ENCODE measurements at places on chromosomes 5 and 9.

GRCh38 chr5:135975122-135975521 is 20.3 kb upstream of the LECT2 start:
- H3K4me1 ChIP-seq = peaks cover 26% of the 10 kb centered on the region
- no peak for DNase-seq
- H3K27ac ChIP-seq = no peak overlapping the region
- no peak overlapping the region for H3K4me3 ChIP-seq
- H3K27me3 ChIP-seq = no peaks in the 10 kb centered on the region
- no peaks in the 10 kb centered on the region for H3K36me3 ChIP-seq

DNA sequence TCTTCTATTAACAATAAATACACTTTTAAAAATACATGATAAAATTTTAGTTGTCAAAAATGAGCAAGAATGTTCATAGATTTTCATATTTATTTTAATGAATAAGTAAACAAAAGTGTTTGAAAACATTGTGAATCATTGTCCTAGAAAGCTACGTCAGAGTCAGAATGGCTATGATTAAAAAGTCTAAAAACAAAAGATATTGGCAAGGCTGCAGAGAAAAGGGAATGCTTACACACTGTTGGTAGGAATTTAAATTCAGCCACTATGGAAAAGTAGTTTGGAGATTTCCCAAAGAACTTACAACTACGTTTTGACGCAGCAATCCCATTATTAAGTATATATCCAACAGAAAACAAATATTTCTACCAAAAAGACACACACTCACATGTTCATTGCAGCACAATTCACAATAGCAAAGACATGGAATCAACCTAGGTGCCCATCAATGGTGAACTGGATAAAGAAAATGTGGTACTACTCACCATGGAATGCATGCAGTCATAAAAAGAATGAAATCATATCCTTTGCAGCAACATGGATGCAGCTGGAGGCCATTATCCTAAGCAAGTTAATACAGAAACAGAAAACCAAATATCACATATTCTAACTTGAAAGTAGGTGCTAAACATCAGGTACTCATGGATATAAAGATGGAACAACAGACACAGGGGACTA is 49.2 kb upstream of the FBXL17 start:
- DNase-seq = peak; percentile 49
- peak overlapping the region; percentile 58 for H3K27ac ChIP-seq
- H3K27me3 ChIP-seq = no peaks in the 10 kb centered on the region
- peaks cover 26% of the 10 kb centered on the region for H3K4me1 ChIP-seq
- peak overlapping the region; percentile 39 for H3K4me3 ChIP-seq

DNA sequence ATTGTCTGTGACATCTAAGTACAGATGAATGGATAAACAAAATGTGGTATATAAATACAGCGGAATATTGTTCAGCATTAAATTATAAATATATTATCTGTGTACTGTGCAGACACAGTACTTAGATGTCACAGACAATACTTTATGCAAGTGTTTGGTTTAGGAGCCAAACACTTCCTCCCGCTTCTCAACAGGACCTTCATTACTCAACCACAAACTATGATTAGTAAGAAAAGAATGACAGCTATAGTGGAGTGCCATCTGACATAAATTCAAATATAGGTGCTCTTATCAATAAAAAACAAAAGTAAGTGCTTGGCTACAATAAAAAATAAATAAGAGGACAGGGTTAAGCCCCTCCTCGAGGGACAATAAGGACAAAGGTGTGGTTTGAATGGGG is 38.9 kb upstream of the STX17 start:
- H3K4me3 ChIP-seq = no peak overlapping the region
- H3K27ac ChIP-seq = no peak overlapping the region
- no peaks in the 10 kb centered on the region for H3K36me3 ChIP-seq
- peaks cover 32% of the 10 kb centered on the region for H3K4me1 ChIP-seq
- no peaks in the 10 kb centered on the region for H3K27me3 ChIP-seq

- no peak overlapping the region for H3K27ac ChIP-seq
- H3K4me3 ChIP-seq = no peak overlapping the region
- H3K27me3 ChIP-seq = no peaks in the 10 kb centered on the region
- no peaks in the 10 kb centered on the region for H3K4me1 ChIP-seq
- peaks cover 47% of the 10 kb centered on the region for H3K36me3 ChIP-seq
Observed at GRCh38 chr9:130090915-130091314, 37.2 kb downstream of the GPR107 start.

DNA sequence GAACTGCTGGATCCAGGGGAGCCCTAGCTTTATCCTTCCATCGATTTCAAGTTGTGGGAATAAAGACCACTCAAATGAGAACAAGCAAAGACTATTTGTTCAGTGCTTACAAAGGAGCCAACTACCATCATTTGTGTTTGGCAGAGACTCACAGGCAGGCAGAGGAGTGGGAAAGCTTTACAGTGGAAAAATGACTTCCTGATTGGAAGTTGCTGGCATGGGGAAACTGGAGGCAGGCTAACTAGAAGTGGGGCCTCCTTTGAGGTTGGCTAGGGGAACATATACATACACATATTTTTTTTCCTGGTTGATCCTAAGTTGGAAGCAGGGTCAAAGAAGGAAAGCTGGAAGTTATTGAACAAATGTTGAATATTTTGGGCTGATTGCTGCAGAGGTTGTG is 121.7 kb downstream of the ACTBL2 start:
- H3K4me3 ChIP-seq = no peak overlapping the region
- DNase-seq = no peak
- no peak overlapping the region for H3K27ac ChIP-seq
- H3K4me1 ChIP-seq = peaks cover 19% of the 10 kb centered on the region

GRCh38 chr5:110112348-110112747 is 422.6 kb downstream of the MAN2A1 start:
- peaks cover 7% of the 10 kb centered on the region for H3K27me3 ChIP-seq
- no peak for DNase-seq
- H3K4me3 ChIP-seq = no peak overlapping the region
- H3K4me1 ChIP-seq = no peaks in the 10 kb centered on the region
- H3K36me3 ChIP-seq = no peaks in the 10 kb centered on the region
- H3K27ac ChIP-seq = no peak overlapping the region

DNA sequence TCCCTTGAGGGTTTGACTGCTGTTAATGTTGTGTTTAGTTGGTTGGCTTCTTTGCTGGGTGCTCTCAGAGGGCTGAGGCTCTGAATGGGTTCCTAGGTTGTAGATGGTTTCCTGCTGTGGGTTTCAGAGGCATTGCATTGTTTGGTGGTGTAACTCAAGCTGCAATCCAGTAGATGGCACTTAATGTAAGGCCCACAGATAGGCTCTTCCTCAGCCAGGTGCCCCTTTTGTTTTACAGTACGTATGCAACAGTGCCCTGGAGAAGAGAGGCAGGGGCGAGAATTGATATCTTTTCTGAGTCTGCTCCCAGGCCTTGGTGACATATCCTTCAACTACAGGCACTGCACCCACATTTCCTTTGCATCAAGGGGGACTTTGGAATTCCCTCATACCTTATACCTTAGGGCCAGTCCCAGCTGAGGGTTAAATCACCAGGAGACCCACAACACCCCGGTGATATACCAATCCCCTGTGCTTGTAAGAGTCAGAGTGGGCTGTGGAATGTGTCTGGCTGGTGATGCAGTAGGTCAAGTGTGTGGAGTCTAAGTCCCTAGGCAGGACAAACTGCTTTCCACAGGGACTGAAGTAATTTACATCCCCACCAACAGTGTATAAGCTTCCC is 7.0 kb upstream of the UGT3A2 start:
- H3K36me3 ChIP-seq = no peaks in the 10 kb centered on the region
- H3K4me3 ChIP-seq = no peak overlapping the region
- peak; percentile 24 for DNase-seq
- H3K4me1 ChIP-seq = no peaks in the 10 kb centered on the region

GRCh38 chr5:146249801-146250200 is 46.4 kb downstream of the RBM27 start:
- DNase-seq = no peak
- H3K27ac ChIP-seq = no peak overlapping the region
- H3K4me3 ChIP-seq = no peak overlapping the region
- H3K36me3 ChIP-seq = peaks cover 16% of the 10 kb centered on the region
- no peaks in the 10 kb centered on the region for H3K27me3 ChIP-seq
- no peaks in the 10 kb centered on the region for H3K4me1 ChIP-seq

GRCh38 chr5:95471942-95472341 is 80.8 kb downstream of the FAM81B start:
- peak; percentile 74 for DNase-seq
- H3K4me1 ChIP-seq = peaks cover 17% of the 10 kb centered on the region
- 0 out of 2 replicates have a peak overlapping the region, but pooled peaks have one; percentile 19 for H3K27ac ChIP-seq

DNA sequence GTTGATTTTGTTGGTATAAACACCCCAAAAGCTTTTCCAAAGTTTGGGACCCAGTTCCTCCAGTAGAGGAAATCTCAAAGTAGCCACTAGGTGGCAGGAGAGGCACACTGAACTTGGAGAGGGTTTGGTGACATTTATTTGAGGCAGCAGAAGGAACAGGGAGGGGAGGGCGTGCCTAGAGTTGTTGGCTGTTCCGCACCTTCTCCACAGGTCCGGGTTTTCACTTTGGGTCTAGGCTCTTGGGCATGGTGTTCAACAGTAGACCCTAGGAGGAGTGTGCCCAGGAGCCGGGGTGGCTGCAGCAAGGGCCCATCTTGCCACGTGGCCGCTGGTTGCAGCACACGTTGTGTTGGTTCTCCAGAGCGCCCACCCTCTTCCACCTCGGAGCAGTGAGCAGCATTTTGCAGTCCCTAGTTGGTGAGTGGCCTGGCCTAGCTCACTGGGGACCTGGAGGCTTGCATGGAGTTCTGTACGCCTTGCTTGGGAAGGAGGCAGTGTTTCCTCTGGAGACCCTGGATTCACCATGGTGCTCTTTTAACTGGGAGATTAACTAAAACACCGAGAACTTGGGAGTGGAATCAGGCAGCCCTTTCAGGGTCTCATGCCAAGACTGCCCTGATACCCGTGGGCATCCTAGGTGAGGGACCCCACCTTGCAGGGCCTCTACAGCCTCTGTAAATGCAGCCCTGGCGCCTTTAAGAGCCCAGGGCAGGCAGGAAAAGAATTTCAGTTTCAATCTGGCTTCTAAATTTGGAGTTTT is 28.2 kb downstream of the PTPA start:
- H3K27me3 ChIP-seq = no peaks in the 10 kb centered on the region
- H3K4me3 ChIP-seq = peak overlapping the region; percentile 69
- H3K27ac ChIP-seq = peak overlapping the region; percentile 100
- DNase-seq = peak; percentile 88
- peaks cover 55% of the 10 kb centered on the region for H3K4me1 ChIP-seq
- no peaks in the 10 kb centered on the region for H3K36me3 ChIP-seq

GRCh38 chr5:175714479-175715085 is 56.7 kb downstream of the HRH2 start:
- DNase-seq = no peak
- H3K4me3 ChIP-seq = no peak overlapping the region
- no peaks in the 10 kb centered on the region for H3K27me3 ChIP-seq
- H3K4me1 ChIP-seq = no peaks in the 10 kb centered on the region
- H3K27ac ChIP-seq = no peak overlapping the region

DNA sequence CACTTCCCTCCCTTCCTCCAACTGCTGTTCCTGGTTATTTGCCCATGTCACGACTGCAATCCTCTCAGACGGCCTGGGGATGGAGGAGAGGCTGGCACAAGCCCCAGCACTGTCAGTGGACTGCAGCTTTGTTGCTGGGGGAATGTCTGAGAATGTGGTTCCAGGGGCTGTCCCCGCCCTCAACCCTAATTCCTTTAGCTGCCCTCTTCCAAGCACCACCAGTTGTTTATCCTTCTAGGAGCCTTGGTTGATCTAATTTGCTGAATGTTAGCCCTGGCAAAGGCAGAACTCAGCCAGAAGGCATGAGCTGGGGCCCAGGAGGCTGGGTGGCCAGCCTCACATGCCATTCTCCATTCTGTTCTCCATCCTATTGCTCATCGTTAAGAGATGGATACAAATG is 51.6 kb downstream of the ADAM19 start:
- H3K4me1 ChIP-seq = peaks cover 13% of the 10 kb centered on the region
- H3K4me3 ChIP-seq = no peak overlapping the region
- no peaks in the 10 kb centered on the region for H3K36me3 ChIP-seq
- no peak overlapping the region for H3K27ac ChIP-seq
- no peaks in the 10 kb centered on the region for H3K27me3 ChIP-seq
- no peak for DNase-seq

GRCh38 chr5:159021901-159022556 is 77.7 kb downstream of the EBF1 start:
- H3K4me1 ChIP-seq = peaks cover 33% of the 10 kb centered on the region
- no peaks in the 10 kb centered on the region for H3K36me3 ChIP-seq
- H3K27me3 ChIP-seq = no peaks in the 10 kb centered on the region
- peak overlapping the region; percentile 93 for H3K27ac ChIP-seq
- peak; percentile 96 for DNase-seq
- peak overlapping the region; percentile 65 for H3K4me3 ChIP-seq

DNA sequence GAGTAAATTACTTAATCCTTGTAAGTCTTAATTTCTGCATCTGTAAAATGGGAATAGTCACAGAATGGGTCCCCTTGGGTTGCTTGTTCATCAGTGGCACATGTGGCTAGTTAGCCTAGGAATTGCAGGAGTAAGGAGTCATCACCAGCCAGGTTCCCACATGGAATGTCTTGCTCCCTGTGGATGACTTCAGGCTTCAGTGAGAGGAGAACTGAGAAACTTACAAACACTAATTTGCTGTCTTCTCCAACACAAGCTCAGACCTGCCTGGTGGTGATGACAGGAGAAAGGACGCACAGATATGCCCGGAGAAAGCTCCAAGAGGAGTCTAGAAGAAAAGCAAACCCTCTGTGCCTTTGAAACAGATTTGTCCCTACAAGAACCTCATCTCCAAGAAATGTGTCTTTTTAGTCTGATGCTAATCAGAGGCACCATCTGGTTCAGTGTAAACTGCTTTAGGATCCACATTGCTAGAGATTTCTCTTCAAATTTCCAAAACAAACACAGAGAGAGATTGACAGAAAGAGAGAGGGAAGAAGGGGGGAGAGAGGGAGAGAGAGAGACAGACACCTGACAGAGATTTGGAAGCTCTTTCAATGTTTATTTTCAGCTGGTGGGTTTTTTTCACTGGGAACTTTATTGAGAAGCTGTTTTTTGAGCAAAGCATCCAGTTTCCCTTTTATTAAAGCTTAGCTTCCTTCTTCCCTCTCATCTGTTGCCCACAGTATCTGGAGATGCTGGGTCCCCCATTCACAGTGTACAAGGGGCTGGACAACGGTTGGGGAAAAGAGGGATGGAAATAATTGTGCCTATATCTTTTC is 128.3 kb downstream of the DOCK2 start:
- peak; percentile 37 for DNase-seq
- peaks cover 27% of the 10 kb centered on the region for H3K4me1 ChIP-seq
- H3K36me3 ChIP-seq = no peaks in the 10 kb centered on the region
- H3K27me3 ChIP-seq = no peaks in the 10 kb centered on the region
- H3K4me3 ChIP-seq = no peak overlapping the region
- H3K27ac ChIP-seq = no peak overlapping the region

GRCh38 chr5:6508931-6509330 is 60.3 kb downstream of the UBE2QL1 start:
- no peaks in the 10 kb centered on the region for H3K27me3 ChIP-seq
- no peaks in the 10 kb centered on the region for H3K4me1 ChIP-seq
- H3K27ac ChIP-seq = no peak overlapping the region

- H3K36me3 ChIP-seq = peaks cover 26% of the 10 kb centered on the region
- peak; percentile 96 for DNase-seq
- peak overlapping the region; percentile 79 for H3K27ac ChIP-seq
- no peaks in the 10 kb centered on the region for H3K27me3 ChIP-seq
- no peak overlapping the region for H3K4me3 ChIP-seq
Observed at GRCh38 chr9:124342776-124343485, 72.3 kb downstream of the PSMB7 start.

GRCh38 chr5:78242001-78242400 is 52.5 kb downstream of the AP3B1 start:
- no peak overlapping the region for H3K27ac ChIP-seq
- no peak overlapping the region for H3K4me3 ChIP-seq
- peaks cover 14% of the 10 kb centered on the region for H3K4me1 ChIP-seq
- no peak for DNase-seq
- H3K27me3 ChIP-seq = no peaks in the 10 kb centered on the region

- DNase-seq = no peak
- H3K27ac ChIP-seq = no peak overlapping the region
- no peaks in the 10 kb centered on the region for H3K4me1 ChIP-seq
Observed at GRCh38 chr9:132231019-132231701, 69.3 kb downstream of the NTNG2 start.
